ENCODE measurements at places on chromosomes 5 and 9.

DNA sequence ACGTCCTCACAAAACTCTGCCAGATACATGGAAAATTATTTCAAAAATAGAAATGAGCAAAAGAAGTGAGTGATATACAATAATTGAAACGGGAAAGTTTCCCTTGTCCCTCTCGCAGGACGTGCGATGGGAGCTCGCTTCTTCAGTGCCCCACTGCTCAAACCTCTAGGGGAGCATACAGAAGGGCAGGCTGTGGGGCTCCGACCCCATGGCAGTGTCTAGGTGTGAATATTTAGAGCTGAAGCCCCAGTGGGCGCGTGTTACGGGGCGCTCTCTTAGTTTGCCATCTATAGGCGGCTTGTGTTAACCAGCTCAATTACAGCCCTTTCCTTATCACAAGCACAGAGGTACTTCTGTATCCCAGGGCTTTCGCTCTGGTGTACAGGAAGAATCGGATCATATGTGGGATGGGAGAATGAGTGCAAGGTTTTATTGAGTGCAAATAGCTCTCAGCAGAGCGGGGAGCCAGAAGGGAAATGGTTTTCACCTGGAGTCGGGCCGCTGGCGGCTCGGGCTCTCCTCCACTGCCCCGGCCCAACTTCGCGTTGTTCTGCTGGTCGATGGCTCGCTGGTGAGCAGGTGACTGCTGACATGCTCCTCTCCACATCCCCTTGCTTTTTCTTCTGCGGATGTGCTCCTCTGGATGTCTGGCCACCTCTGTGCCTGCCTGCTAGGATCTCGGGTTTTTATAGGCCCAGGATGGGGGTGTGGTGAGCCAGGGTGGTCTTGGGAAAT, 334.0 kb upstream of the PTPRD start:
- no peak for DNase-seq

DNA sequence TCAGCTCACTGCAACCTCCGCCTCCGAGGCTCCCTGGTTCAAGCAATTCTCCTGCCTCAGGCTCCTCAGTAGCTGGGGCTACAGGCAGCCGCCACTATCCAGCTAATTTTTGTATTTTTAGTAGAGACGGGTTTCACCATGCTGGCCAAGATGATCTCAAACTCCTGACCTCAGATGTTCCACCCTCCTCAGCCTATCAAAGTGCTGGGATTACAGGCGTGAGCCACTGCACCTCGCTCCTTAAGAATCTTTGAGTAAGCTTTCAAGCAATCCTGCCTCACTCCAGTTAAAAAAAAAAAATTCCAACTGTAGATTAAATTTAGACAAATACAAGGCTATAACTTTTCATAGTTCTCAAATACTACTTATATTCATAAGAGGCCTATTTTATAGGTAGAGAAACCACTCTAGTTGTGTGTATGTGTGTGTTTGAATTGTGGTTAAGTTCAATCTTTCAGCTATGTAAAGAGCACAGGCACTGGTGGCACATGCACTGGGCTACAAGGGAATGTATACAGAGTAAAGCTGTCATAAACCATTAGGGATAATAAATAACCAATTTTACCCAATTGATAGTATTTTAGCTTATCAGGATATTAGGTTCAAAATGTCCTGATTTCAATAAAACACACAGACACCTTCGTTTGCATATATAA, 50.6 kb upstream of the RAPGEF6 start:
- no peak for DNase-seq

GRCh38 chr5:81163651-81164050, 69.5 kb upstream of the CKMT2 start:
- no peak for DNase-seq

DNA sequence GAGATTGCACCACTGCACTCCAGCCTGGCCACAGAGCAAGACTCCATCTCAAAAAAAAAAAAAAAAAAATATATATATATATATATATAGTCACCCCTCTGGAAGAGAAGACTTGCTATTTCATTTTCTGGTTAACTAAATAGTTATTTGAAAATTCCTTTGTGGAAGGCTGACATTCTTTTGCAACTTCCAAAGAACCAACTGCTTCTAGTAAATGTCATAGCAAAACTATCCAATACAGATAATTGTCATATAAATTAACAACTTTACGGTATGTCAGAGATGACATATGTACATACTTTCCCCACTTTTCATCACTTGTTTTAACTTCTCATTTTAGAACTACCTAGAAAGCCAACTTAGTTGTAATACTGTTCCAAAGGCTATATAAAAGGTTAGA, 50.9 kb downstream of the PRUNE2 start:
- no peak for DNase-seq

GRCh38 chr9:105880517-105880916, 186.2 kb downstream of the TMEM38B start:
- DNase-seq = no peak

- DNase-seq = no peak
Measured at GRCh38 chr9:5915438-5915837, 24.7 kb downstream of the MLANA start.

Measured in OCI-LY7 (cell line).